Cardiac septum (tissue), 1 donor: ENCODE measurements at places on chromosomes 7 and 10. TPM values are rescaled to one million over a fixed set of nuclear protein-coding genes. Genes with fewer than 3 reads are reported as not detected.

ESYT2 gene
- total RNA-seq = 45.6 TPM

PTN gene
- 15.8 TPM for total RNA-seq

TMEM236 gene
- total RNA-seq = 0.54 TPM

SH2B2 gene
- 3.1 TPM for total RNA-seq

OR2A7 gene
- total RNA-seq = not detected

TYW1B gene
- 0.92 TPM for total RNA-seq

ARHGAP21 gene
- total RNA-seq = 56.4 TPM

MMD2 gene
- total RNA-seq = not detected

DNA sequence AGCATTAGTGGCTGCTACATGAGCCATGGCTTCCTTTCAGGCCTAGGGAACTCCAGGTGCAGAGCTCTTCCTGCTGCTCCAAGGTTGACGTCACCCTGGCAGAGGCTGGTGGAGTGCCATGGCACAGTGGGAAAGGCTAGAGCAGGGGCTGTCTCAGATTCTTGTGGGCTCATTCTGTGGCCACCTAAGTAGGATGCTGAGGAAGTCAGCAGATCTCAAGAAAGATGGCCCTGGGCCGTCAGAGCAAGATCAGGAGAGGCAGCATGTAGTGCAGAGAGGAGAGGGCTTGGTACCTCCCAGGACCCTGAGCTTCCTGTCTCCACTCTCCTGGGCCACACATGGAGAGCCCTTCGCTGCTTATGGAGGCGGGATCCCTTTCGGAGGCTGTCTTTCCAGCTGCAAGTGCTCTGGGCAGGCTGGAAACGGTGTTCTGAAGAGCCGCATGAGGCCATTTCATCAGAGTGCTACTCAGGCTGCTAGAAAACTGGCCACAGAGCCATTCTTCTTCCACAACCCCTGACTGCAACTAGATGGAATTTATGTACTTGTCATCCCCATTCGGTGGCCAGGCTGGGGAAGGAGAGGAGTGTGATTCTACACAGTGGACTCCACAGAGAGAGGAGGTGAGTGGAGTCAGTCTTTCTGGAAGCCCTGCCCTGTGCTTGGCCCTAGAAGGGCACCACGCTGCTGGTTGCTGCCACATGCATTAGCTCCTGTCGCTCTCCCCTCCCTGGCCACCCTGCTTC is 304.2 kb downstream of the RPS24 start:
- peak; percentile 66 for DNase-seq

- no peak for DNase-seq
Measured at GRCh38 chr7:12731214-12731656, 43.8 kb downstream of the ARL4A start.

DNA sequence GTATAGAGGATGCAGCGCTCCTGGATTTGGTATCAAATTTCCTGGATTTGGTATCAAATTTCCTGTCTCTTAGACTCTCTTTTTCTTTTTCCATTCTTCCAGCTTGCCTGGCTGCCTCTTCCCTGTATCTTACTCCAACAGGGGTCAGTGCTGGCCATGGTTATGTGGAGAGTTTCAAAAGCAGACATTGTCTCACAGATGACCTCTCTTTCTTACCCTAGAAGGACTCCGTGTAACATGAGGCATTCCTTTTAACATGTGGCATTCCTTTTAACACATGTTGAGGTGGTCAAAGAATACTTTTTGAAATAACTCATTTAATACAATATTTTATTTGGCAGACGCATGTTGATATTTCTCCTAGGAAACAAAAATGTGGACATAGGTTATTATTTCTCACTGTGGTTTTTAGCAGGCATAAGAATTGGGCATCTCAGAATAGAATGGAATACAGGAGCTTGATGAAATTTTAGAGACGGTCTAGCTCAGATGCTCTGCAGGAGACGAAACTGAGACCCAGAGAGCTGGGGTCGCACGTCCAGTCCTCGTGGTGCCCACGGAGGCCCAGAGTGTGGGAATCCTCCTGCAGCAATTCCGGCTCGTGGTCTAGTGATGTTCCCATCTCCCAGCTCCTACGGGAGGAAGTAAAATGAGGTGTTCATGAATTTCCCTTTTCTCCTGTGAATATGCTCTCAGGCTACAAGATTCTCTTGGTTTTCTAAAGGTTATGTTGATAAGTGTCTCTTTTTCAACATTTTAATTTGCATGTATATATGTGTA is 59.6 kb upstream of the PITRM1 start:
- DNase-seq = no peak

GRCh38 chr7:38142736-38143135 is 35.3 kb upstream of the STARD3NL start:
- DNase-seq = no peak

DNA sequence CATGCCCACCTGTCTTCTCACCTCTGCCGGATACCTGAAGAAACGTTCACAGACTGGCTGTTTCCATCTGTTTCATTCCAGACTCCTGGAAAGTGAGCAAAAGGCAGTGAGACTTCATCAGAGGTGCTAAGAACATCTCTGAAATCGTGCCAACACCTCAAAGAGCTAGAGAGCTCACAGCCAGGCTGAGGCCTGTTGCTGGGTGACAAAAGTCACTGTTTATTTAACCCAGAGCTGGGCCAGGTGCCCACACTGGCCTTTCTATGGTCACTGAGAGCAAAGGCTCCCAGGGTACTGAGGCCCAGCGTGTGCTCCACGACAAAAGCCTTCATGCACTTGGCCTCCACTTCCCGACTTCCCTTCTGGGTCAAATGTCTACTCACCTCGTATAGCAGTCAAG is 3.7 kb upstream of the NANOS1 start:
- no peak for DNase-seq

DNA sequence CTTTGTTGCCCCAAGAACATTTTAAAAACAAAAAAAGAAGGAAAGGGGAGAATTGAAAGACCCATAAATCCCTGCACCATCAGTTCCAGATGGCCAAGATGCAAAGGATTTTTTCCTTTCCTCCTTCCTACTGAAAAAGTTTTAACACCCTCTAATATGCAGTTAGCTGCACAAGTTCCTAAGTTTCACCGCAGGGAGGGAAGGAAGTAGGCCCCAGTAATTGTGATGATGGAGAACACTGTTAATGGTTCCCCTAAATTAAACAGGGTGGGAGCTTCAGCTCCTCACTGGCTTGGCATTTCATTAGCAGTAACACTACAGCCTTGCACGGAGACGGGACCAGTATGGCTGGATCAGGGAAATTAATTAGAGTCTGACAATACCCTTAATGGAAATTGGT is 63.7 kb upstream of the PPIF start:
- no peak for DNase-seq

GRCh38 chr10:42744134-42744701 is 38.4 kb upstream of the BMS1 start:
- no peak for DNase-seq

GRCh38 chr10:18400906-18401245 is 250.5 kb downstream of the NSUN6 start:
- no peak for DNase-seq

- peak; percentile 75 for DNase-seq
Measured at GRCh38 chr7:1846331-1847065, 176.4 kb downstream of the ELFN1 start.

- DNase-seq = no peak
Measured at GRCh38 chr10:23522345-23522744, 83.5 kb downstream of the OTUD1 start.

DNA sequence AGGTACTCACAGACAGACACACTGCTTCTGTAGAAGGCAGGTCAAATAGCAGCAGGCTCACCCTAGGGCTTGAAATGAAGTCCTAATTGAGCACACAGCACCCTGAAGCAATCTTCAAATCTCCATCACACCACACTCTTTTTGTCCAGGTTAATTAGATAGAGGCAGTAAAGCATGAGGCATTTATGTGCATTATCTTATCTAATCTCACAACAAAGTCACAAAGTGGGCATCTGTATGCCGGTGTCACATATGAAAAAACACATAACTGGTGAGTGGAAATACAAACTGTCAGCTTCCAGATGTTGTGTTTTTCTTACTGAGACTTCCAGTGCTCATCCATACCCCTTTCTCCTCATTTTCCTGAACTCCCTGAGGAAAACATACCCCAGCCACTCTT is 63.8 kb upstream of the NRBF2 start:
- no peak for DNase-seq

DNA sequence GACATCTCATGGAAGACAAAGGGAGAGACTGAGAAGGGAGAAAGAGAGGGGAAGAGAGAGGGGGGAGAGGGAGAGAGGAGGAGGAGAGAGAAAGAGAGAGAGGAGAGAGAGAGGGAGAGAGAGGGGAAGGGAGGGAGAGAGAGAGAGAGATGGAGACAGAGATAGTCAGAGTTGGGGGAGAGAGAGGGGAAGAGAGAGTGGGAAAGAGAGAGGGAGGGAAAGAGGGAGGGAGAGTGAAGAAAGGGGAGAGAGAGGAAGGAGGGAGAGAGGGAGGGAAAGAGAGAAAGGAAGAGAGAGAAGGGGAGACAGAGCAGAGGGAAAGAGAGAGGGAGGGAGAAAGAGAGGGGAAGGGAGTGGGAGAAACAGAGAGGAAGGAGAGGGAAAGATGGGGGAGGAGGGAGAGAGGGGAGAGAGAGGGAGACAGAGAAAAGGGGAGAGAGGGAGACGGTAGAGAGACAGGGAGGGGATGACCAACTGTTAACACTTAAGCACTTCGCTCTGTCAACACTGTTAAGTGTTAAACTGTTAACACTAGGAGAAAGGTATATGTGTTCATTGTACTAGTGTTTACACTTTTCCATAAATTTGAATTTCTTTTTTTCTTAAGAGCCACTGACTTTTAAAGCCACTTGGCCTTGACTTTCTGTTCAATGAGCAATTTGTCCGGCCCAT is 21.8 kb upstream of the SDK1 start:
- DNase-seq = no peak

GRCh38 chr7:101058355-101058754 is 26.9 kb upstream of the TRIM56 start:
- DNase-seq = no peak
